Stimulated activated CD8-positive, alpha-beta memory T cell treated with anti-CD3 and anti-CD28 coated beads, Interleukin-7, amount 100 ng/mL, for 48 hours (primary cell): ENCODE measurements at places on chromosomes 4 and X.

DNA sequence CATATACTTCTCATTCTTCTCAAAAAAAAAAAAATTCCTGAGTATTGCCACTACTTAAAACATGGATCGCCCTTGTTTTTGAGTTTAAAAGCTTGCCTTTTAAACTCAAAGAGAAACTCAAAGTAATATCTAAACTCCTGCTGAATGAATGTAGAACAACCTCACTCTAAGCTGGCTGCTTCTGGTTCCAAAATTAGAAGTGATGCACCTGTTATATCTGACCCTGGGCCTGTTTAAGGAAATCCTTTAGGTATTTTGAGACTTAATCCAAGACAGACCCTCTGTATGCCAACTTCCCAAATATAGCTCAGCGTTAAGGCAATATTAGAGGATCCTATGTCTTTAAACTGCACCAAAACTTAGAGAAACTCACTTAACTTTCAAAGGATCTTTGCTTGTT, 1.8 kb upstream of the OTUD4 start:
- no peak for DNase-seq

DNA sequence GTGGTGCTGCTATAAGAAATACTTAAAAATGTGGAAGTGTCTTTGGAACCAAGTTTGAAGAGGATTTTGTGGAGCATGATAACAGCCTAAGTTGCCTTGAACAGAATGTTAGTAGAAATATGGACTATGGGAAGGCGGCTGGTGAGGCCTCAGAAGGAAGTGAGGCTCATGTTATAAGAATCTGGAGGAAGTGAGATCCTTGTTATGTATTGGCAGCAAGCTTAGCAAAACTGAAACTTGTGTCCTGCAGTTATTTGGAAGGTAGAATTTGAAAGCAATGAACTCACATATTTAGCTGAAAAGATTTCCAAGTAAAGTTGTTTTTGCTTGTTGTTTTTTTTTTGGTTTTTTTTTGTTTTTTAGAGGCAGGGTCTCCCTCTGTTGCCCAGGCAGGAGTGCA, 13.6 kb upstream of the MED14 start:
- no peak for DNase-seq

GRCh38 chrX:16063921-16064320, 59.4 kb upstream of the GRPR start:
- no peak for DNase-seq

GRCh38 chr4:23353200-23353599, 536.6 kb downstream of the PPARGC1A start:
- DNase-seq, result no peak

DNA sequence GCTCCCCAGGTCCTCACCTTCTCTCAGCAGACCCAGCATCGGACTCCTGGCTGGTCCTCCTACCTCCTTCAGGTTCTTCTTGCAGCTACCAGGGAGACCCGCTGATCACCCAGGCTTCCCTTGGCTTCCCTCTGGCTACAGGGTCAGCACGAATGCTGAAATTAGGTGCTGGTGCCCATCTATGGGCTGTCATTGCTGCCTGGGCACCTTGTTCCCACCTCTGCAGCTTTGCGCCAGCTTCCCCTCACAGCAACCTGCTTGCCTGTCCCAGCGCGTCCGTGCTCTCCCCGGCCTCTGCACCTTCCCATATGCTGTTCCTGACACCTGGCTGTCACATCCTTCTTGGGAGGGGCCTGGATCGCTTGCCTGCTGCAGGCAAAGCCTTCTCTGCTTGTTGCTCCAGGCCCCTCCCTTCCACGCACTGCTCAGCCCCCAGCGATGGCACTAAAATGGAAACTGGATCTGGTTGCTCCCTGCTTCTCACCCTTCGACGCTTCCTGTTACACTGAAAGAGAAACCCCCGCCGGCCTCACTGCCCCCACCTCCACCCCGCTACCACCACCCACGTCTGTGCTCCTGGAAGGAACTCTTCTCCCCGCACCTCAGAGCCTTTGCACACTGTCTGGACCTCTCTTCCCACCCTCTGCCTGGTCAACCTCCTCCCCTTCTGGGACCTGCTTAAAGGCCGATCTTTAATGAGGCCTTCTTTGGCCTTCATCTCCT, 22.2 kb downstream of the C4orf50 start:
- no peak for DNase-seq

DNA sequence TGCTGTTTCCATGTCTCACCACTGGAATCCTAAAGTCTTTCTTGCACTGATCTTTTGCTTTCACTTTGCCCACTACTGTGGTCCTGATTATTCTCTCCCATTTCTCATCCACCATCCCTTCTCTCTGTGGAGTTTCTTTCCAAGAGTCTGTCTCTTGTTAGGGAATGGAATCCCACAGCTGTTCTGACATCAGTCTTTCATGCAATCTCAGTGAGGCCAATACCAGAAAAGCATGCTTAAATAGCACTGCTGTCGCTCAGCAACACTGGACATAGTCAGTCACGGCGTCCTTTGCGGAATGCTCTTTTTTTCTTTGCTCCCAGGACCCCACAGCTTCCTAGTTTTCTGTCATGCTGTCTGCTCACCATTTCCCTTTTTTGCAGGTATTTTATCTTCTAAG, 20.1 kb downstream of the SLITRK4 start:
- no peak for DNase-seq
